ENCODE measurements at places on chromosomes 3 and 15. TPM values are rescaled to one million over a fixed set of nuclear protein-coding genes. Genes with fewer than 3 reads are reported as not detected.

Gene AADACL2
- not detected for total RNA-seq

Gene MESP2
- total RNA-seq, result 0.36 TPM

Gene ALDH1L1
- 0.51 TPM for total RNA-seq

- DNase-seq, result no peak
- H3K36me3 ChIP-seq, result no peaks in the 10 kb centered on the region
- H3K4me3 ChIP-seq, result no peak overlapping the region
- H3K27me3 ChIP-seq, result peaks cover 16% of the 10 kb centered on the region
Measured at GRCh38 chr3:155382396-155383042, 89.0 kb upstream of the STRIT1 start.

GRCh38 chr3:177626045-177626444 lies 428.8 kb upstream of the TBL1XR1 start:
- H3K27me3 ChIP-seq, result no peaks in the 10 kb centered on the region
- no peak for DNase-seq
- H3K36me3 ChIP-seq, result peaks cover 3% of the 10 kb centered on the region
- no peak overlapping the region for H3K27ac ChIP-seq
- no peak overlapping the region for H3K4me3 ChIP-seq

- H3K36me3 ChIP-seq, result peaks cover 19% of the 10 kb centered on the region
- peaks cover 46% of the 10 kb centered on the region for H3K4me1 ChIP-seq
- H3K27ac ChIP-seq, result peak overlapping the region; percentile 54
- no peaks in the 10 kb centered on the region for H3K27me3 ChIP-seq
- DNase-seq, result peak; percentile 68
Measured at GRCh38 chr3:105402287-105402801, 35.6 kb downstream of the ALCAM start.

All from chondrocyte (in vitro differentiated cells).